ENCODE measurements at places on chromosomes 2 and 18.

- no peak for DNase-seq
Observed at GRCh38 chr2:157692768-157693167, 64.1 kb upstream of the ACVR1C start.

DNA sequence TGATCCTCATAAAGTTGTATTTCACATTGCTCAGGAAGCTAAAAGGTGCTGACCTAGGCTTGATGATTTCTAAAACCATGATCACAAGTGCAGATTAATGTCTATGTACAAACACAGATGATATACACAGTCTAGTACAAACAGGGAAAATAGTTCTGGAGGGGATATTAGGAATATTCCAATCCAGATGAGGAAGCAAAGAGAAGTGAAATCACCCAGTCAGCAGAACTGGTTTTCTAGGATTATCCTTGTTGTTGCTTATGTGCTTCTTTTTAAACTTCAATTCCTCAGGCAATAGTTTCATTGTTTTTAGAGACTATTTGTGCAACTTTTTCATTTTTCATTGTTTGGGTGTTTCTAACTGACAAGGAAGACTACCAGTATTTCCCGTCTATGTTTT, 4.7 kb downstream of the IL1A start:
- no peak for DNase-seq

GRCh38 chr2:25409468-25409867, 67.7 kb upstream of the DNMT3A start:
- no peak for DNase-seq

DNA sequence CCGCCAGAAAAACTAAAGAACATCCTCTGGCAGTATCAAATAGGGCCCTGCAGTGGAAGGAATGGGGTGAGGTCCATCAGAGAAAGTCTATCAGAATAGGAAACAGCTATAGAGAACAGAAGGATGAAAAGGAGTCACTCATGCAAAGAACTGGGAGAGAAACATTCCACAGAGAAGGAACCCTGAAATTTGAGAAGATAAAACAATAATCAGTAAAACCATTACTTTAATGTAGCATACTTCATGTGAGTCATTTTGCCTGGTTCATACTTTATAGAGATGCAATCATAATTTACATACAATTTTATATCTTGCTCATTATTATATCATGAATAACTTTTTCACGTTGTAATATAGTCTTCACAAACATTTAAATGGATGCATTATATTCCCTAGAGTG, 402.2 kb downstream of the NCKAP5 start:
- DNase-seq: no peak

DNA sequence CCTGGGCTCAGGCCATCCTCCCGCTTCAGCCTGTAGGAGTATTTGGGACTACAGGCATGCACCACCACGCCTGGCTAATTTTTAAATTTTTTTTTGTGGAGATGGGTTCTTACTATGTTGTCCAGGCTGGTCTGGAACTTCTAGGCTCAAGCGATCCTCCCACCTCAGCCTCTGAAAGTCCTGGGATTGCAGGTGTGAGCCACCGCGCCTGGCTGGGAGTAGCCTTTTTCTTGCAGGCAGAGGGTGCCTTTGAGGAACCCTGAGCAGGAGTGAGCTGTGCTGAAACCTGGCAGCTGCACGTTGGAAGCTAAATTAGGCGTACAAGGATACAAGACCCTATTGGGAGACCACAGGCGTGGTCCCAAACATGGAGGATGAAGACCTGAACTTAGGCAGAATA, 8.0 kb downstream of the CTDSP1 start:
- no peak for DNase-seq

- no peak for DNase-seq
Observed at GRCh38 chr2:28434600-28434989, 41.9 kb downstream of the FOSL2 start.

- no peak for DNase-seq
Observed at GRCh38 chr2:234271338-234271737, 220.8 kb downstream of the SPP2 start.

DNA sequence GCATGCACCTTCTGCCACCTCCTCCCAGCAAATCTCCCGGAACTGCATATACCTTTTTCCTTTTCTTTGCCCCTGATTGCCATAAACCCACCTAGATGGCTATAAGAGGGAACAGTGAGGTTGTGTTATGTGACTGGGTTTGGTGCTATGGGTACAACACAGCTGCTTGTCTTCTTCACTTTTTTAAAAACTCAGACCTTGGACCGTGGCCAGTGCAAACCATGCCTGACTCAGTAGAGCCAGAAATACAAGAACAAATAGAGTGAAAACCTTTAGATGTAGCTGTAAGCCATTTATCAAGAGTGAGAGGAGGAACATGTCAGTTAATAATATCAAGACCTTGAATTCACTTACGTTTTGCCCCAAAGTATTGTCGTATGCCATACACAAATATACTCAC, 267.4 kb upstream of the CHAC2 start:
- DNase-seq: no peak

DNA sequence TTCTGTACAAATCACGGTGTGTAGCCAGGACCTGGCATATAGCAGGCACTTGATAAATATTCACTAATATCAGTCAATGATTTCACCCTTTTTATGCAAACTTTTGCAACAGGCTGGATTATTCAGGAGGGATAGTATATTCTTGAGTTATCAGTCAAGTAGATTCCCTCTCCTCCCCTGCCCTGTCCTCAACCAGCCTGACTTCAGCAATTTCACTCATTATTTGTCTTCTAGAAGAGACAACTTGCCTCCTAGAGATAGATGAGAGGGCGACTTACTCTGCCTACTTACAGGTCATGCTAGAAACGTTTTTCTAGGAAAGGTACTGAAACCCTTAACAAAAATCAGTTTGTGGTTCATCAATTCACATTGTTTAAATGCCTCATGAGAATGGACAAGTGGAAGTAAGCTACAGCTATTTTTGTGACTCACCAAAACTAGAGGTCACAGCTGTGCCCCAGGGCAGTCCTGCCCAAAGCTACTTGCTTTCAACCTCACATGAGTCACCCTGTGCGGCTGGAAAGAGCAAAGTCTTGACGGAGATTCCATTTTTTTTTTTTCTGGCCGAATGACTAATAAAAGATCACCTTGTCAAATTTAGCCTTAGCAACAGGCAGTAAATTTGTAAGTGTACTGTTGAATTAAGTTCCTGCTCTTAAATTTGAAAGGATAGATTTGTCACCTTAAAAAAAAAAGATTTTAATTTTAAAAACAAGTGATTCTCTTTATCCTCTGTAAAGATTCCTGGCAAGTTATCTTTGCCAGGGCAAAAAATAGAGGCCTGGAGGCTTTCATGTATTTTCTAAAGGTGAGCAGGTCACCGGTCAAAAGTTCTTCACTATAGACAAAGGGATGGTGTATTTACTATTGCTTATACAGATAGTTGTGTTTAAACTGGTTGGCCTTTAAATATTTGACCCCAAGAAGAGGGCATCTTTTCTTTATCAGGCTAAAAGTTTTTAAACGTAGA, 109.0 kb upstream of the SLC35G4 start:
- no peak for DNase-seq

DNA sequence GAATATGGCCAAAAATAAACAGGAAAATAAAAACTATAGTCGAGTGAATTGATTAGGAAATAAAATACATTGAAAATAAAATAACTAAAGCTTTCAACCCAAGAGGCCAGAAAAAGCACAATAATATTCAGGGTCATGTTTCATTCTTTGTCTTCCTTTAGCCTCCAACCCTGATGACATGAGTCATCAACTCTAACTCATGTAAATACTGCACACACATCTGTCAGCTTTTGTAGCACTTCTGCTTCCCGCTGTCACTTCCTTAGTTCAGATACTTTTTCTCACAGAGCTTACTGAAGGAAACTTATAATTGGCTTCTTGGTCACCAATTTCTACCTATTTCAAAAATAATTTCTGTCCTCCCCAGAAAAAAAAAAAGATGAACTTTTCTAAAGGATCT, 112.8 kb downstream of the UPP2 start:
- DNase-seq: no peak

DNA sequence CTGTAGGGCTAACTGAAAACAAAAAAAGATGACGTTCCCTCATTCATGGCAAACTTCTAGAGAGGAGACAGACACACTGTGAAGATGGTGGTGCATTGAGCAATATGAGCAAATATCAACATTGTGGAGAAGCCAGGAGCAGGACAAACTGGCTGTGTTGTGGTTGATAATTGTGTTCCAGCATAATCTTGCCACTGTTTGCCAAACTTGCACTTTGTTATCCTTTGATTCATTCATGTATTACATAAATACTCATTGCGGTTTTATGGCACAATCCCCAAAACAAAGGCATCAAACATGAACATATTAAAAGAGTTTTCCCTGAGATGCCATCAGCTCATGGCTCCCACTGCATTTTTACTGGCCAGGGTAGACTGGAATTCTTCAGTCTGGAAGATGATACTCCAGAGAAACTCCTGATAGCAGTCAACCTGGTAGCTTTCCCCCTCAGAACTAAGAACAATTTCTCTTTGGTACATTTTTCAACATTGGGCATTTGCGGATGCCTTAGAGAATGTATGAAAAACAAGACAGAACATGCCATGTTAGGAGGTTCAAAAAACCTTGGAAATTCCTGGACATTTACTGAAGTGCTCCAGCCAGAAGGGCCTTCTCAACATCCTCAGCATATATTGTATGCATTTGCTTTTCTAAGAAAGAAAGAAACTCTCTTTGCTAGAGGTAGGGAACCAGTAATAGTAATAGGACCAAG, 487.4 kb upstream of the CELF4 start:
- no peak for DNase-seq
